GM10248 (cell line): ENCODE measurements at places on chromosomes 12 and 14.

DNA sequence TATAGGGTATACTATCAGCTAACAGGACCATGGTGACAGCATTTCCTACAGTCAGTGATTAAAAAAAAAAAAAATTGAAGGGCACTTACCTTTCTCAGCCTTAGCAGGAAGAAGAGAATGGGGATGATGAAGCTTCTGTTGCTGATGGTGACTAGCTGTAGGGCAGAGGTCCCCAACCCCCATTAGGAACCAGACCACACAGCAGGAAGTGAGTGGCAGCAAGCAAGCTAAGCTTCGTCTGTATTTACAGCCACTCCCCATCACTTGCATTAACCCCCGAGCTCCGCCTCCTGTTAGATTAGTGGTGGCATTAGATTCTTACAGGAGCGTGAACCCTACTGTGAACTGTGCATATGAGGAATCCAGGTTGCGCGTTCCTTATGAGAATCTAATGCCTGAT lies 91.3 kb upstream of the USP44 start:
- DNase-seq, result no peak

DNA sequence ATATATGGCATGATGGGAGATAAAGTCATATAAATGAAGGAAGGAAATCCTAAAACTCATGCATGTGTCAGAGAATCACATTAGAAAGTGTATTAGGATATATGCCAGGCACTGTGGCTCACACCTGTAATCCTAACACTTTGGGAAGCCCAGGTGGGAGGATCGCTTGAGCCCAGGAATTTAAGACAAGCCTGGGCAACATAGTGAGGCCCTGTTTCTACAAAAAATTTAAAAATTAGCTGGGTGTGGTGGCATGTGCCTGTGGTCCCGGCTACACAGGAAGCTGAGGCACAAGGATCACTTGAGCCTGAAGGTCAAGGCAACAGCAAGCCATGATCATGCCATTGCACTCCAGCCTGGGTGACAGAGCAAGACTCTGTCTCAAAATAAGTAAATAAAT lies 130.3 kb upstream of the ARID2 start:
- DNase-seq, result no peak

GRCh38 chr14:52402812-52403526 lies 88.9 kb downstream of the PTGER2 start:
- no peak for DNase-seq

DNA sequence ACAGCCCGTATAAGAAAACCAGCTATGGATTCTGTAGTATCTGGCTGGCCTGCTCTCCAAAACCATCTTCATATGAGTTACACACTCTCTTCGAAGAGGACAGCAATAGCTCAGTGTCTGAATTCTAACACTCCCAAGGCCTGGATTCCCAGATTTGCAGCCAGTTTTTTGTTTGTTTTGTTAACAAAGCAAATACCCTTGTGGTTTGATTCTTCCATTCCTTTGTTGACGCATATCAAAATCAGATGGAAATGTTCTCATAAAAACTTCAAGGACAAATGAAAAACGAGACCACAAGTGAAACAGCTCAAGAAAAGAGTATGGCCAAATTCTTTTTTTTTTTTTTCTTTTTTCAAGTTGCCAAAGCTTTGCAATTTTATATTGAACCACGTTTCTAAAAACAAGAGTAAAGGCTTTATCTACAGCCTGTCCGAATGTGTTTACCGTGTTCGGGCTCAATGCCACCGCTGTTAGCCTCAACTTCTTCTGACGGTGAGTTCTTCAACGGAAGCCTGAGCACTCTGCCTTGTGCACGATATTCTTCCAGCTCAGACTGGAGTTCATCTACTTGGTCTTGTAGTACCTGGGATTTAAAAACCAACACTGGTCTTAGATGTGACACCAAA lies 67.5 kb downstream of the NIN start:
- no peak for DNase-seq

DNA sequence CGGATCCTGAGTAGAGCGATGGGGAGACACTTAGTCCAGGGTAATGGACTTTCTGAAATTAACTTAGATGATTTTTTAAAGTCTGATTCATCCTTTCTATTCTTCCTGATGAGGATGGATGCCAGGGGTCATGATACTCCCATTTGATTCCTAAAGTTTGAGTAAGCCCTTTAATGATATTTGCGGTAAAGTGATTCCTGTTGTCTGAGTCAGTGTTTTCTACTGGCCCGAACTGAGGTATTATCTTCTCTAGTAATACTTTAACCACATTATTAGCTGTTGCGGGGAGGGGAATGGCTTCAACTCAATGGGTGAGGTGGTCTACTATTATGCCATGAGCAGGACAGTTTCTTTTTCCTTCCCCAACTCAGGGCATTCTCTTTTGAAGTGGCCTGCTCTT lies 111.6 kb downstream of the RIN3 start:
- no peak for DNase-seq

DNA sequence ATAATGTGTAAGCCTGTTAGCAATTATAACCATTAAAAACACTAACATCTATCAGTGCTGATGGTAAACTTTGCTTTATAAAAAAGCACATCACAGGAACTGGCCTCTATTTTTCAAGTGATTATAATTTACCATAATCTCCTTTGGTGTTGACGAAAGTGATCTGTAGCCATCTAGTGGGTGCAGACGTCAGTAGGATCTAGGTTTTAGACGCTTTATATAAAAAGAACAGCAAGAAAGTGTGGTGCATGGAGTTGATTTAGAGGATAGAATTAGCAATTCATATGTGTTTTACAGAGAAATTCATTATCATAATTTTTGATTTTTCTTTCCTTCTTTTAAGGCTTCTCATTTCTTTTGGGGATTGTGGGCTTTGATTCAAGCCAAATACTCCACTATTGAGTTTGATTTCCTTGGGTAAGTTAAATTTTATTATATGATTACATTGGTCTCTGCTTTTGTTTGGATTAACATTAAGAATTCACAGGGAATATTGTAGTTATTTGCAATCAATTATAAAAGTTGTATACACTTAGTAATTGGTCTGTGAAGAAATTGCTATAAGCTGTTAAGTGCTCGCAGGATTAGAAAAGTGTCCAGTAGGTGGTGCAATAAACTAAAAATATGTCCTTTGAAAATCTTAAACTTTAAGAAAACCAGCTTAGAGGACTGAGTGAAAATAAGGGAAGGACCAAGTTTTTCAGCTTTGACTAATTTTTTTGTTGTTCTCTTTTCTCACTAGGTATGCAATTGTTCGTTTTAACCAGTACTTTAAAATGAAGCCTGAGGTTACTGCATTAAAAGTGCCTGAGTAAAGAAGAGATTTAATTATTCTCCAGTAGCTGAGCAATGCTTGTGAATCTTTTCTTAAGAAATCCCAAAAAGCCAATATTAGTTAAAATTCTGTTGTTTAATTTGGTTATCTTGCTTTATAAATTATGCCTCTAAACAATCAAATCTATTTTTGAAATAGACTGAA lies 59.5 kb downstream of the ETNK1 start:
- DNase-seq, result no peak

- no peak for DNase-seq
Observed at GRCh38 chr12:89089264-89089663, 263.0 kb downstream of the DUSP6 start.

GRCh38 chr12:97745406-97746101 lies 282.9 kb downstream of the RMST start:
- no peak for DNase-seq

- no peak for DNase-seq
Observed at GRCh38 chr12:125871811-125872594, 806.8 kb downstream of the AACS start.

GRCh38 chr14:71113376-71113775 lies 206.1 kb downstream of the PCNX1 start:
- no peak for DNase-seq

DNA sequence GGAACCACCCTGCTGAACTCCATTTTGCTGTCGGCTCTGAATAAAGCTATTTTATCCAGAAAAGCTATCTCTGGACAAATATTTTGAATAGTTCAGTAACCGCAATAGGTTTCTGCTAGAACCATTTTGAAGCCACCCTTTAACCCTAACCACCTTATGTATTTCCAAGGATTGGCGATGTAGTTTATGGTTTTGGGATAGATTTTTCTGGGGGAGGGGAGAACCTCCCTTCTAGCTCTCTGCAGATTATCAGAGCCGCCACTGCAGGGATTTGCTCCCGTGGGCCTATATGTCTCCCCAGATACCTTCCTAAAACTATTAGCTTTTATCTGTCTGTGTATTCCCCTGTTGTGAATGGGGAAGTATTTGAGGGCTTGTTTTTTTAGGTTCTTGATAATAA lies 1.8 kb upstream of the TUBA1B start:
- no peak for DNase-seq

DNA sequence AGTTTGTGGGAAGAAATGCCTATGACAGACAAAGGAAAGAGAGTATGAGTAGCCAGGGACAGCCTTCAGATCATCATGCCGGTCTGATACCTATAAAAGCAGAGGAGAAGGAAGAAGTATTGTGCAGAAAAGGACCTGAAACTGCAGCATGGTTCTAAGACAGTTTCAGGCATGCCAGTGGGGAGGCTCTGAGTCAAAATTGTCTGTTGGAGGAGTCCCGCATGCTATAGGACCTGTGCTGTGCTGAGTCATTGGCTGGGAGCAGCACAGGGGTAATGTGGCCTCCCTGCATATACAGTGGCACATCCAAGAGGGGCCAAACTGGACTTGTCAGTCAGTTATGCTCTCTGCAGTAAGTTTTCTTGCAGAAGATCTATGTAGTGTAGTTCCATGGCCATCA lies 40.7 kb downstream of the NEUROD4 start:
- DNase-seq, result peak; percentile 54

GRCh38 chr12:101570047-101570446 lies 24.7 kb upstream of the MYBPC1 start:
- DNase-seq, result no peak

DNA sequence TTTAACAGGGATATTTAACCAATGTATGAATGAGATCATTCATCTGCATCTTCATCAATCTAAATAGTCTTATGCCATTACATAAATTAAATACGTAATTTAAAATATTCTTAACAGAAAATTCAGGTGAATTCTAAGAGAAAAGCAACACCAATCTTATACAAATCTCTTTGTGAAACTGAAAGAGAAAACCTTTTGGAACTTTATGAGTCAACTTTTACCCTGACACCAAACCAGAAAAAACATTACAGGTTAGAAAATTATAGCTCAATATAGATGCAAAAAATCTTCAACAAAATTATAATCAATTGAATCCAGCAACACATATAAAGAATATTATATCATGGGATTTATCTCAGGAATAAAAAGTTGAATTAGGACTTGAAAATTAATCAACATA lies 3.4 kb downstream of the GLIPR1L1 start:
- peak; percentile 31 for DNase-seq

DNA sequence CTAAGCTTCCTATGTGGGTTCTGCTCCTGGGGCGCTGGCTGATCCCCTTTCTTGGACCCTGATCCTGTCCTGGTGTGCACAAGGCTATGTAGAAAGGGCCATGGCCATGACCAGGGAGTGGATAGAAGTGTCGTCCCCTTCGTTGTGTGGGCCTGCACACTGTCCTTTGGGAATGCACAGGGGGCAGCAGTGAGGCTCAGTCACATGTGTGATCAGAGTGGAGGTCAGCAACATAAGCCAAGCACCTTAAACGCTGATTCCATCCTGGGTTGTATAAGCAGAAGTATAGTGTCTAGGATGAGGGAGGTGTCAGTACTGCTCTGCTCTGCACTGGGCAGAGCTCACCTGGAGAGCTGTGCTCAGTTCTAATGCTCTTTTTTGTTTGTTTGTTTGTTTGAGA lies 48.4 kb downstream of the ESRRB start:
- DNase-seq, result no peak

DNA sequence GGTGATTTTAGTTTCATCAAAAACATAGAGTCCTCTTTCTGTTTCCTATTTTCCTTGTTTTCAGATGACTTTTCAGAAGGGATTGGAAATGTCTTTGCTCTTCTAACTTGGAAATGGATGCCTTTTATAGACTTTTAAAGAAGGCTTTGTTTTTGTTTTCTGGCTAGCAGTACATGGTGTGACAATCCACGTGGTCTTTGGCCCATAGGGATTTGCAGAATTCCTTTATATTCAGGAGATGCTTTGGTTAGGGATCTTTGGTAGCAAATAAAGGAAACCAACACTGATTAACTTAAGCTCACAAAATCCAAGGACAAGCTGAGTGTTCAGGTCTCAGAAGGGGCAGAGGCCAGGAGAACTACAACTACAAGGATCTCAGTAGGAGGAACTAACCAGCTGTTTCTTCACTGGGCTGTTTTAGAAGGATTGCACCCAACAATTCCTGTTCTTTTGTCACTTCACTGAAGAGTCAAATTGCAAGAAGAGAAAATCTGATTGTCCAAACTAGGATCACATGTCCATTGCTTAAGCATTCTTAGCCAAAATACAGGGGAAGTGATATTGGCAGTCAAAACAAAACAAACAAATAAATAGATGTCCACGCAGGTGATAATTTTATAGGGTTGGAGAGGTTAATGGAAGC lies 58.6 kb upstream of the MANSC4 start:
- DNase-seq, result no peak

DNA sequence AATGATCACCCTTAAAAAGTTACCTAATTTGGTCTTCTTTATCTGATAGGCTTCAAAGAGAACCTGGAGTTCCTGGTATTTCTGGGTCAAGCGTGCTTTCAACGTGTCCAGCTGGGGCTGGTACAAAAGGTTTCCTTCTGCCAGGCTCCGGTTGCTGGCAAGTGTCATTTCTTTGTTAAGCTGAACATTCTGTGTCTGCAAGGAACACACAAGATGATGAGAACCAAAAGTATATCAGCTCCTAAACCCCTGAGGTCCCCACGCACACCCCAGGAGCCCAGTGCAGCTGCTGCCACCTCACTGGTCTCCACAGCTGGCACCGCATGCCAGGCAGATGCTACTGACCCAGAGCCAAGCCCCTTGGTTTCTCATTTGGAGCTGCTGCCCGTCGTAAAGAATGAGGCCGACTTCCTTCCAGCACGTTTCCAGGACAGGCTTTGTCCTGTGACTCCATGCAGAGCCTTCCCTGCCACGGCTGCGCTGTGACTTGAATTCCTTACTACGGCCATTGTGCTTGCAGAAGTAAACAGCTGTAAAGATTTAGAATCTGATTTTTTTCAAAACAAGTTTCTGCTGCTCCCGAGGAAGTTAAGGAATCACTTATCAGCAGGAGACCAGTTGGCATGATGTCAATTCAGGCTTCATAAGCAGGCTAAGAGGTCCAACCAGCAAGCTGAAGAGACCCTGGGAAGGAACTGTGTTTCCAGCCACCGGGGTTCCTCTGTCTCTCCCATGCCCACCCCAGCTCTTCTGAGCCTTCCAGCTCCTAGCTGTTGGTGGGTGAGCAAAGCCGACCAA lies 24.9 kb downstream of the VPS37B start:
- no peak for DNase-seq

GRCh38 chr14:86779416-86779815 lies 1213.6 kb downstream of the GALC start:
- no peak for DNase-seq
